ENCODE measurements at places on chromosomes 12 and 14.
A peak's percentile ranks its signal among the peaks of the same experiment; 100 is the strongest.

DNA sequence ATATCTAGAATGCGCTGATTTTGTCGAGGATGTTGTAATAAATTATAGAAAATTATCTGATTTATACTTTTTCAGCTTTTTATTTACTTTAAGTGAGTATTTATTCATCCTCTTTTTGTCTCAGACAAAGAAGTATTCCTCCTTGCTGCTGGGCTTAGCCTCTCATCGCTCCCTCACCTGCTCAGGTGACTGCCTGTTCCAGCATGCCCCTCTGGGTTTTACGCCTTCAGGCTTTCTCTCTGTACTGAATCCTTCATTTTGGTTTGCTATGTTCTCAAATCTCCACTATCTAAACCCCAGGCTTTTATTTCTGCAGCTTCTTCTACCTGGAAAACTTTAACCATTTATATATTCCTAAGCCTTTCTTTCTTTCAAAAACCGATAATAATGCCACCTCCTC is 1650.9 kb upstream of the SEL1L start:
- DNase-seq, result no peak

GRCh38 chr12:122834104-122834920 is 945 bp upstream of the HIP1R start:
- peak; percentile 67 for DNase-seq

GRCh38 chr12:125218952-125219351 is 153.7 kb downstream of the AACS start:
- no peak for DNase-seq

DNA sequence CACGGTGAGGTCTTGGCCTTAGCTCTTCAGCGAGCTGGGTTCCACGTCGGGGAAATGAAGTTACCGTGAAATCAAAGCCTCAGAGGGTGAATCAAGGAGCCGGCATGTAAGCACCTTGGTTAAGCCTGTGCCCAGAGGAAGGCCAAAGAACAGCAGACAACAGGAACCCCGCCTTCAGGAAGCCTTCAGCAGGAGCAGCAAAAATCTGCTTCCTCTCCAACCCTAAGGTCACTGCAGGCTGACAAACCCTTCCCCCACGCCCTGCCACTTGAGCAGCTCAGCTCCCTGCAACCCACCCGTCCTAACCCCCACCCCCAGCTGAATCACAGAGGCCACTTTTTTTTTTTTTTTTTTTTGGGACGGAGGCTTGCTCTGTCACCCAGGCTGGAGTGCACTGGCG is 72.9 kb upstream of the LTA4H start:
- DNase-seq, result no peak

GRCh38 chr12:22399464-22400180 is 65.1 kb upstream of the ST8SIA1 start:
- DNase-seq, result no peak

DNA sequence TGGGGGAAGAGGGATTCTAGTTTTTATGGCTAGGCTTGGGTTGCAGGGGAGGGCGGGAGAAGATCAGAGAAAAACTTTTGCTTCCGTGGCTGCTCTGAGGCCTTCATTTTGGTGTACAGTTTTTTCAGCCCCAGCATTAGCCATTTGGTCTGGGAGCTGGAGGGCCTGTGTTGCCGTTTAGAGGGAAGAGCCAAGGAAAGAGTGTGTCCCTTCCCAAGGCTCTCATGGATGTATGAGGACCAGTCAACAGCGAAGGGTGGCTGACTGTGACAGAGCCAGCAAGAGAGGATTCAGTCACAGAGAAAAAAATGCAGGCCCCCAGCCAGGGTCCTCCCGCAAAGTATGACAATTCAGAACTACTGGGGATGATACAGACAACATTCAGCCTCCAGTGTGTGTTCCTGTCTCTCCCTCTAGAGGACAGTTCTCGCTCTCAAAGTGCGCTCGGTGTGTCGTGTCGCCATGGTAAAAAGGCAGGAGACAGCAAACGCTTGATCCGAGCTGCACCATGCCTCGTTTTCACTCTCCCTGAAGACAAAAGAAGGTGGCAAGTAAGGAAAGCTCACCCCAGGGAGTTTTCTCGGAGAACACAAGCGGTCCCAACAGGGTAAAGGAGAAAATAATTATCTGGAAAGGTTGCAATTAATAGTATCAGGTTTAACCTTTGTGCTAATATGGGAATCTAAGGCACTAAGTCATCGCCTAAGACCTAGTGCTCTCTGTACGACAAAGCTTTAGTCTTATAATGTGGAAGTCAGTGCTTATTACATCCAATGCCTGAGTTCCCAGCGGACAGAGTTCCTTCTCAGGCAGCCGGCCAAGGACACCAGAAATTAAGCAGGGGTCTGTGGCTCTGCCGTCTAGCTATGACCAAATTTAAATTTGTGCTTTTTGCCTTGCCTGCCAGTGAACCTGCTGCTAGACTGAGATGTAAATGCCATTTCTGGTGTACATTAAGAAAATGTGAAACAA is 157.3 kb upstream of the PLXNC1 start:
- peak; percentile 8 for DNase-seq

DNA sequence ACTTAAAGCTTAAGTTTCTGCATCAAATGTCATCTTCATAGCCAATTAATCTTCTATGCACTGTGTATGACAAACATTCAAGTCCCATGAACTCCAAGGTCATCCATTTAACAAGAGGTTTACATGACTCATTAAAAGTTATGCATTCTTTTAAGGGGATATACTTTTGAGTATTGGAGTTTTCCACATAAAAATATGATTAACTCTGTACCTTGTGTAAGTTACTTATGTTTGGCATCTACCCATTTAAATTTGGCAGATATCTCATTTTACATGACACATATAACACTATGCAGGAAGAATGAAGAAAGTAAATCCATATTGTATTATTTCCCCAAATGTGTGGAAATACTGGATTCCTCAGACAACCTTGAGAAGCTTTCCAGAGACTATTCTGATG is 240.2 kb downstream of the PAX9 start:
- no peak for DNase-seq

GRCh38 chr12:11904124-11904523 is 166.6 kb upstream of the BCL2L14 start:
- no peak for DNase-seq

- no peak for DNase-seq
Measured at GRCh38 chr14:60294411-60295069, 45.5 kb downstream of the PPM1A start.
